Fibroblast of mammary gland (primary cell): ENCODE measurements at places on chromosomes 2 and 18.
A peak's percentile ranks its signal among the peaks of the same experiment; 100 is the strongest.

DNA sequence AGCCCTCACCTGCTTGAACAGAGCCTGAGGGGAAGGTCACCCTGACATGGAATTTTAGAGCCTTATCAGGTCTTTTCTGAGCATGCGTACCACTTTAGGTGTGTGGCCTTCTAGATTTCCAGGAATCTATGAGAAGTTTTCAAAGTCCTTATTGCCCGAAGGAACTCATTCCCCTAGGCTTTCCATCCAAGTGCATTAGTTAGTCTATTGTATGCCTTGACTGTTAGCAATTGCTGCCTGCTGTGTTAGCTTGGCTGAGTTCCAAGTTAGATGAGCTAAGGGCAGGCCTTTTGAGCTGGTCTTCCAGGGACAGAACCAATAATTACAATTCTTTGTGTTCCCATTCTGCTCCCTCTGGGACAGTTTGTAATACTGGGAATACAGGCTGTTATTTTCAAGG, 30.8 kb upstream of the PUM2 start:
- peak; percentile 68 for DNase-seq

- DNase-seq, result peak; percentile 98
Observed at GRCh38 chr18:23231340-23232021, 96.2 kb downstream of the CABLES1 start.

- peak; percentile 37 for DNase-seq
Observed at GRCh38 chr2:97966545-97967215, 29.1 kb downstream of the TMEM131 start.

- no peak for DNase-seq
Observed at GRCh38 chr2:129806317-129806716, 173.1 kb upstream of the RAB6C start.

- no peak for DNase-seq
Observed at GRCh38 chr2:159617100-159617499, 752 bp upstream of the BAZ2B start.

DNA sequence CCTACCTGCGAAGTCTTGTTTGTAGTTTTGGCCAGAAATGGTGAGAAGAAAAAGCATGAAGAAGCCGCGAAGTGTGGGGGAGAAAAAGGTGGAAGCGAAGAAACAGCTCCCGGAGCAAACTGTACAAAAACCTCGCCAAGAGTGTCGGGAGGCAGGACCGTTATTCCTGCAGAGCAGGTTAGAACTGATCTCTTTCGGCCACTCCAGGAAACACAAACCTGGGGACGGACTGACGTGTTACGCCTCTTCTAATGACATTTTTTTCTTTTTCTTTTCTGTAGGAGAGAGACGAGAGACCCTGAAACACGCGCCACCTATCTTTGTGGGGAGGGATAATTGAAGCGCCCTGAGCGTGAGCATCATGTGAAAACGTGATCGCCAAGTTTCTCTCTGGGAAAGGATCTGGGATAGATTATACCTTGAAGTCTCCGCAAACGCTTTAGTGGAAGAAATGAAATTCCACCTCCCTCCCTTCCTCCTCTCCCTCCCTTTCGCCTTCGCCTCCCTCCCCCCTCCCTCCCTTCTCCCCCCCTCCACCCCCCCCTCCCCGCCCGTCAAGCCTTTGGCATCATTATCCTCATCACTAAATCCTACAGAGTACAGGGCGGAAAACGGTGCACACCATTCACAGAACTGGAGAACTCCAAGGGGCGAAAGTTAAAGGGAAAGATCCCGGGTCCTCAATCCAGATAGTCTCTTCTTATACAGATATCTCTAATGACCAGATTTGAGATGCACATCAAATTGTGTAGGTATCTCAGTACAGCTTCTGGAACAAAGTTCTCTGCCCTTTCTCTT, at the start of gene ZEB2:
ZEB2 (minus strand) TSS at position 186 of the 798 bp plus-strand sequence. CDS start 2,769 bp downstream, outside the sequence.
- DNase-seq, result peak; percentile 96

DNA sequence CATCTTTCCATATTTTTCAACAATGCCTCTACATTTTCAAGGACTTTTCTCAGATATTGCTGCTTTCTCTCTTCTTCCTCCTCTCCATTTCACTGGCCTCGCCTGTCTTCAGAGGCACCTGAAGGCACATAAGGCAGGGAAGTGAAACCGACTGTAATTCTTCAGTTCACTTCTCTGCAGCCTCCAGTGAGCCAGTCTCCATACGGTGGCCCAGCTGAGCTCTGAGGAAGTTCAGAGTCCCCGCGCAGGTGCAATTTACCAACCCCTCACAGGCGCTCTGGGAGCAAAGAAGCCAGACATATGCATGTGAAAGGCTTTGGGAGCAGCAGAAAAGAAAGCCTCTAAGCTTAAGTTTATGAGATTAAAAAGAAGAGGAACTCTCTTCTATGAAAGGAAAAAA, 12.4 kb downstream of the KLHL14 start:
- DNase-seq, result no peak

DNA sequence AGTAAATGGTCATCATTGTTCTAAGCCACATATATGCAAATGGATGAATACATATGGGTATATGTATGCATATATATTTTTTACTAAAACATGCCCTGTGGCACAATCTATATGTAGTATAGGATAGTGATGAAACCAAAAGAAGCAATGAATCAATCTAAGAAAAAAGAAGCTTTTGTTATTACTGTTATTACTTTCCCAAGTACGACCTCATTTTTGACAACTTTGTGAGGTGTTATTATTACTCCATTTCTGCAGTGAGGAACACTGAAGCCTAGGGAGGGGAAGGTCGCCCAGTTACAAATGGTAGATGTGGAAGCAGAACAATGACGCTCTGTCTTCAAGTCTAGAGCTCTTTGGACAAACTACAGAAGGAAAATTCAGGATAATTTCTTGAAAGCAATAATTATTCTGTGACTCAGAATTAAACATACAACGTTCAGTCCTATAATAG, 38.3 kb downstream of the STAT4 start:
- no peak for DNase-seq

- no peak for DNase-seq
Observed at GRCh38 chr18:46160050-46160798, 56.0 kb downstream of the HAUS1 start.

DNA sequence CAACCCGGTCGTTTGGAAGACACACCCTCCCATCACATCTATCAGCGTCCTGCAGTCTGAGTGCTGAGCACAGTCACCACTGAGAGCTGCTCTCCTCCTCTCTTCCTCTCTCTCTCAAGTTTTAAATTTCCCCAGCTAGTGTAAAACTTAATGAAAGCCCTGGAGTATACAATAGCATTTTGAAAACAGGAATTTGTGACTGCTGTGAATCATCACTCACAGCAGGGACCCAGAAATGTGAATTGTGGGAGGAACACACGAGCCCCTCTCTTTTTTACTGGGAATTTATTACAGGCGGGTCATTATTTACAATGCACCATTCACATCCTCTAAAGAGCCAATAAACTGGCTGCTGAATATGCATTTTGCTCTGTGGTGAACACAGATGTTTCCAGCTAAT, 185.0 kb upstream of the SMIM21 start:
- no peak for DNase-seq

DNA sequence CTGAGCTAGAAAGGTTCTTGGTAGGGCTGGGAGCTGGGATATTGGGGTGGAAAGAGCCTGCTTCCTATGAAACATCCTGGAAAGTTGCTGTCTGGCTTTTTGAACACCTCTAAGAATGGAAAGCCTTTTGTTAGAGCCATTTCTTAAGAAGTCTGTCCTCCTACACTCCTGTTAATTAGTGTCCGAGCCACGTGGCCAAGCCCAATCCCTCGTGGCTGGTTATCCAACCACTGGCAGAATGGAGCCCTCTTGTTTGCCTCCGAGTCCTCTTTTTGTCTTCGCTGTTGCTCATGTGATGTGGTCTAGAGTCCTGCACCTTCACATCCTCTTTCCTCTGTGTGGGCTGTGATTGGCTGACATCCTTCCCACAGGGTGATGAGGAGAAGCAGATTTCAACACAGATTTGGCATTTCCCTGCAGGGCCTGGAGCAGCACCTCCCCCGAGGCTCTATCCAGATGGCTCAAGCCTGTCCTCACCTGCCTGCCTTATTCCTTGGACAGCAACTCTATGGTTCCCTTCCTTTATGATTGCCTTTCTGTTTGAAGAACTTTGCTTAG, 8.2 kb upstream of the TOGARAM2 start:
- DNase-seq, result no peak

DNA sequence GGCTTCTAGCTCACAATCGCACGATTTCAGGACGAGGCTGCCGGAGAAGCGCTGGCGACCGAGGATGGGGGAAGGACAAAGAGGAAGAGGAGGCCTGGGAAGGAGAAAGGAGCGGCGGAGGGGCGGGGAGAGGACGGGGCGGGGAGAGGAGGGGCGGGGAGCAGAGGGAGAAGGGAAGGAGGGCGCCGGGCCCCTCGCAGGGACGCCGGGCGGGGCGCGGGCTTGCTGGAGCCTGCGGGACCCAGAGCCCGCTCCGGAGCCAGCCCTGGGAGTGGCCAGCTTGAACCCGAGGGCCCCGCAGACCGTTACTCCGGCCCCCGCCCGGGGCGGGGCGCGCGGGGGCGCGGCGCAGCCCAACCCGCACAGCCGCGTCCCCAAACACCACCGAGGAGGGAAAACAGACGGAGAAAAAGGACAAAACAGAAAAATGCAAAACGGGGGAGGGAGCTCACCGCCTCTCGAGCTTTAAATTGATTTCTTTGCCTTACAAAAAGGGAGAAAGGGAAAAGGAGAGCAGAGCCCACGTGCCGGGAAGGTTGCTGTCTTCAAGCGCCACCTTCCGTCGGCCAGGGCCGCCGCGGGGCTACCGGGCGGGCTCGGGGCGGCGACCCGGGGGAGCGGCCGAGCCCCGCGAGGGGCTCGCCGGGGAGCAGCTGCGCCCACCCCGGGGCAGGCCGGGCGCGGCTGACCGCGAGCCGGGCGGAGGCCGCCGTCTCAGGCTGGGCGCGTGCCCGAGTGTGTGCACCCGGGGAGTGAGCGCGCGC, 781 bp upstream of the SOX11 start:
- no peak for DNase-seq

- DNase-seq, result peak; percentile 40
Observed at GRCh38 chr18:23990474-23991410, 23.8 kb upstream of the TTC39C start.

DNA sequence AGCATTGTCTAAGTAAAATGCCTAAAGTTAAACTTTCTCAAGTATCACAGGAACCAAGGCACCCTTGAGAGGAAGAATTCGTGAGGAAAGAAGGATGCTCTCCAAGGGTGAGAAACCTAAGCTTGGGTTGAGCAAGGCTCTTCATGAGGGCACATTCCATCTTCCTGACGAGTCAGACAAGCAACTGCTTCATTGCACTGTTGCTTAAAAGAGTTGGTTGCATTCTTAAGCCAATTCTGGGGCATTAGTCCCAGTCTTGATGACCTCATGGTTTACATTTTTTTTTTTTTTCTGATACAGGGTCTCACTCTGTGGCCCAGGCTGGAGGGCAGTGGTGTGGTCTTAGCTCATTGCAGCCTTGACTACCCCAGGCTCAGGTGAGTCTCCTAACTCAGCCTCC, 237.5 kb downstream of the ACTR3 start:
- peak; percentile 3 for DNase-seq

DNA sequence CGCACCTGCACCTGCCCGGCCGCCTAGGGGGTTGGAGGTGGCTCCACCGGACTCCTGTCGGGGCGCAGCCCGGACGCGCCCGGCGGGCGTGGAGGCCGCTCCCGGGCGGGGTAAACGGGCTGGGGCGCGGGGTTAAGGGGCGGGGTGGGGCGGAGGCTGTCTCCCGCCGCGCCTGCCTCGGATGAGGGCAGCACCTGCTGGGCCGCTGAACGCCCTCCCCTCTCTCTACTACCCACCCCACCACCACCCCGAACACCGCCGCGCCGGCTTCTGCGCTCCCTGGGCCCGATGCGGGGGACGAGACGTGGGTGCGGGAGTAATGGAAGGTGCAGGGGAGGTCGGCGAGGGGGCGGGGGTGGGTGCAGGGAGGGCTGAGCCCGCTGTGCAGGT, 224.8 kb upstream of the ID2 start:
- DNase-seq, result no peak

GRCh38 chr2:180656455-180656847, 324.0 kb upstream of the UBE2E3 start:
- DNase-seq, result peak; percentile 85

GRCh38 chr2:180394305-180394704, 387.2 kb upstream of the CWC22 start:
- peak; percentile 5 for DNase-seq

DNA sequence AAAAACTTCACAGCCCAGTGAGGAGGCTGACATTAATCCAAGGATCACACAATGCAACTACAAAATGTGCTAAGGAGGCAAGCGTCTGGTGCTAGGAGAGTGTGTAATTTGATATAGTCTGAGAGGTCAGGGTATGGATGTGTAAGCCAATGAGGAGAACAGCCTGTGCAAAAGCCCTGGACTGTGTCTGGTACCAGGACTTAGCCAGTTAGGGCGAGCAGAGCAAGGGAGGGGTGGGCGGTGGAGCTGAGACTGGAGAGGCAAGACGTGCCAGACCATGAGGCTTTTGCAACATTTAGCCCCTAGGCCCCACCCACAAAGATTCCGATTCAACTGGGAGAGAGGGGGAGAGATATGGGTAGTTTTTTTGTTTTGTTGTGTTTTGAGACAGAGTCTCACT, 33.5 kb upstream of the SPRED2 start:
- peak; percentile 54 for DNase-seq

GRCh38 chr2:205748639-205749038, 66.3 kb downstream of the NRP2 start:
- peak; percentile 68 for DNase-seq

- DNase-seq, result no peak
Observed at GRCh38 chr2:20333738-20334137, 16.9 kb downstream of the PUM2 start.

- DNase-seq, result no peak
Observed at GRCh38 chr2:164044622-164045021, 308.8 kb upstream of the FIGN start.

DNA sequence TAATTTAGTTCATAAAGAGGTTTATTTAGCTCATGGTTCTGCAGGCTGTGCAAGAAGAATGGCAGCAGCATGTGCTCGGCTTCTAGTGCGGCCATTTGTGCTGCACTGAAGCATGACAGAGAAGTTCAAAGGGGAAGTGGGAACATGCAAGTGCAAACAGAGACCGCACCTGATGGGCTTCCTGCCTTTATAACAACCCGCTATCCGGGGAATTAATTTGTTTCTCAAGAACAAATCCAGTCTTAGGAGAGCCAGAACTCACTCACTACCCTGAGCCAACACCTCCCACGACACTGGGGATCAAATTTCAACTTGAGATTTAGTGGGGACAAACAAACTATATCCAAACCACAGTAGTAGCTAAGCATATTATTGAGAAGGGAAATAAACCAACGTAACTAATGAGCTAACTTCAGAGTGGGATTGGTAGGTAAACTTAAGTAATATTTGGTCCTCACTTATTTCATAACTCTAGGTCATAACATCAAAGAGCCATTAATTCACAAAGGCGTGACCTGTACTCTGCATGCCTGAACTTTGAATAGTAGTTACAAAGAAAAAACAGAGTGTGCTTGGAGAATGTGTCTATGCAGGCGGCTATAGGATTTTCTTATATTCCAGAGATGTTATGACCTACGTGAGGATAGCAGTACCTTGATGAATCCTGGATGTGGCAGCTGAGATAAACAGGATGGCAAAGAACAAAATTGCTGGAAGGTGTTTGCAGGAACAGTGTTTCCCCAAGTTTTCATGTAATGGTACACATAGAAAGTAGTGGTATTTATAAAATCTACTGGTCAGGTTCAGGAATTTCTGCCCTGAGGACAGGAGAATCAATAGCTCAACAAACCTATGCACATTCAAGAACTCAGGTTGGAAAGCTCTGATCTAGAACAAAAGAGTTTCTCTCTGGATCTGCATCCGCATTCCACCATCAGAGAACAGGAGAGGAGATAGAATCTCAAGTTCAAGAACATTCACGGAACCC, 845.9 kb upstream of the ID2 start:
- DNase-seq, result peak; percentile 48

- DNase-seq, result no peak
Observed at GRCh38 chr2:177265824-177266817, 1.6 kb upstream of the NFE2L2 start.
